ENCODE measurements at places on chromosomes 7 and 10. TPM values are rescaled to one million over a fixed set of nuclear protein-coding genes. Genes with fewer than 3 reads are reported as not detected.

PCLO gene
- 23.1 TPM for total RNA-seq

GRCh38 chr10:34420795-34421194 is 394.3 kb downstream of the PARD3 start:
- DNase-seq = no peak

CFAP58 gene
- 2.5 TPM for total RNA-seq

- peak; percentile 40 for DNase-seq
Measured at GRCh38 chr10:45557275-45557905, 115.2 kb downstream of the ZFAND4 start.

GRCh38 chr7:131517218-131517923 is 39.1 kb downstream of the PODXL start:
- no peak for DNase-seq

- DNase-seq = no peak
Measured at GRCh38 chr10:99531696-99532593, 797 bp upstream of the NKX2-3 start.

DNA sequence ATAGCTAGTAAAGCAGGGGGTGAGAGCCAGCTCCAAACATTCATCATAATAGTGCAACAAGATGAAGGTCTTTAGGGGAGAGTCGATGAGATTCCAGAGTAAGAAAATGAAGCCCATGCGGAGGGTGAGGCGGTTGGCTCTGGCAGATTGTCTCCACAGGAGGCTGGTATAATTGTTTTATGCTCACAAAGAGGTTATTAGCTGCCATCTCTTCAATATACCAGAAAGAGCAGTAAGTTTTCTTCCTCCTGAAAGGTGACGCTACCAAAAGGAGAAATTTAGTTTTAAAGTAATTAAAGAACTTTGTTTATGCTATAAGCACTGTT is 59.2 kb upstream of the KCNIP2 start:
- DNase-seq = no peak

DNA sequence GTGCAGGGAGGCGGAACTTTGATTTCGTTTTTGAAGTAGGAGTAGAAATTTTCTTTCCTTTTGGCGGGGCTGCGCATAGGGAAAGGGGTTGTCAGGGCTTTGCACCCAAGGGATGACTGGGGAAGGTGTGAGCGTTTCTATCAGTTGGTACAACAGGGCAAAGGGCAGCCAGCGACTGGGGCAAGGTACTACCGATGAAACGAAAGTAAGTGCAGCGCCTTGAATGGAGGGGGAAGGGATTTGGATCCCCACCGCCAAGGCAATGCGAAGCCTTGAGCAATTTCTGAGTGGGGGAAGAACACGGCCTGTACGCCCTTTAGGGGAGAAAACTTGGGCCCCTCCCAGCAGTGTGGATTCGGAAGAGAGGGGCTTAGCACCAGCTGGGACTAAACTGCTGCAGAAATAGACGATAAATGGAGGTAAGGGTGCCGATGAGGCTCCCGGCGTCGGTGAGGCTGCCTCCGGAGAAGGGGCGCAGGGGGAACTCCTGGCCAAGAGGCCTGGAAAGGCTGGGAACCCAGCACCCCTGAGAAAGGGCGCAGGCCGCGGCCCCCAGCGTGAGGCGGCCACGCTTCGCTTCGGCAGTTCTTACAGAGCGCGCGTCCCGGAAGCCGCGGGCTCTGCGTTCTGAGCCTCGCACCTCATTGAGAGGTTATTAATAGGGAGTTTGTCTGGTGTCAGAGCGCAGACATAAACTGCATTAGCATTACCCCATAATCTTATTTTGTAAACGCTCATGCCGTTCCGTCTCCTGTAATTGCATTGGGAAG is 10.0 kb upstream of the TLX1 start:
- peak; percentile 89 for DNase-seq

DNA sequence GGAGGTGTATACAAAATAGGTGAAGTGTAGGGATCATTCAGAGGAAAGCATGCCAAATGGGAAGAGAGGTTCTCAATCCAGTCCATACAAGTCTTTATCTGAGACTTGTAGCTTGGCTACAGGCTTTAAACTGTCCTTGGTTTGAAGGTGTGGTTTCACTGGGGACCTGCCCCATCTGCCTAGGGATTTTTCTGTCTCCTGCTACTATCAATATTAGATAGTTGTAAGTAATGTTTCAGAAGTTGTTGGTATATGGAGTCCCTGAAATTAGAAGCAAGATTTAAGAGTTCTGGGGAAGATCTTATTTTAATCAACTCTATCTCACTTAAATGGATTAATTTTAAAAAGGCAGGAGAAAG is 100.9 kb downstream of the ANKRD7 start:
- no peak for DNase-seq

DNA sequence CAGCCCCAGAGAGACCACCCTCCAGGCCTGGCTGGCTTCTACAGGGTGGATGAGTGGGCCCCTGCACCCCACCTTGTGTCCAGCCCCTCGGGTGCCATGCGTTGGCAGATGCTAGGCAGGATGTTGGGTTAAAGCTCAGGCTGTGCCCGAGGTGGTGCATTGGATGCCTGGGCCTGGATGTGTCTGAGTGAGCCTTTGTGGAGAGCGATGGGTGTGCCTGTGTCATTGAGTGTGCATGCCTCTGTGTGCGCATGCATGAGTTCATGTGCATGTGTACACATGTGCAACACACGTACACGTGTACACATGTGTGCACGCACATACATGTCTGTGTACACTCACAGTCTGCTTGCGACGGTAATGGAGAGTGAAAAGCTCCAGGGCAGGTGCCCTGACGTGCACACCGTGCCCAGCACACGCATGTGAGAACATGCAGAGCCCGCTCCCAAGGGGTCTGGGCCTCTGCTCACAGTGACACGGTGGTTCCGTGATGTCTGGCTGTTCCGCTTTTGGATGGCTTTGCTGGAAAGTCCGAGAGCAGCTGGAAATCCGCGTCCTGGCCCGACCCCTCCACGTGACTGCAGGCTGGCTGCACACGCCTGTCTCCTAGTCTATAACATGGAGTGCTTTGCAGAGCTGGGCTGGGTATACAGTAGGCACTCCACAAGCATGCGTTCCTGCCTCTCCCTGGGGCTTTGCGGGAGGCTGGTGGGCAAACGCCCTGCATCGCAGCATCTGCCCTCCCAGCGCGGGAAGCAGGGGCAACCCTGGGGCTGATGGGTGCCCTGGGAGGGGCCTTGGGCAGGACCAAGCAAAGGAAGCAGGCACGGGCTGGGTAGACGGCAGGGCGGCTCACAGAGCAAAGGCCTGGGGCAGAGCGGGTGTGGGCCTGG is 36.9 kb downstream of the ELFN1 start:
- no peak for DNase-seq

CDHR1 gene
- total RNA-seq = 51.2 TPM

DNA sequence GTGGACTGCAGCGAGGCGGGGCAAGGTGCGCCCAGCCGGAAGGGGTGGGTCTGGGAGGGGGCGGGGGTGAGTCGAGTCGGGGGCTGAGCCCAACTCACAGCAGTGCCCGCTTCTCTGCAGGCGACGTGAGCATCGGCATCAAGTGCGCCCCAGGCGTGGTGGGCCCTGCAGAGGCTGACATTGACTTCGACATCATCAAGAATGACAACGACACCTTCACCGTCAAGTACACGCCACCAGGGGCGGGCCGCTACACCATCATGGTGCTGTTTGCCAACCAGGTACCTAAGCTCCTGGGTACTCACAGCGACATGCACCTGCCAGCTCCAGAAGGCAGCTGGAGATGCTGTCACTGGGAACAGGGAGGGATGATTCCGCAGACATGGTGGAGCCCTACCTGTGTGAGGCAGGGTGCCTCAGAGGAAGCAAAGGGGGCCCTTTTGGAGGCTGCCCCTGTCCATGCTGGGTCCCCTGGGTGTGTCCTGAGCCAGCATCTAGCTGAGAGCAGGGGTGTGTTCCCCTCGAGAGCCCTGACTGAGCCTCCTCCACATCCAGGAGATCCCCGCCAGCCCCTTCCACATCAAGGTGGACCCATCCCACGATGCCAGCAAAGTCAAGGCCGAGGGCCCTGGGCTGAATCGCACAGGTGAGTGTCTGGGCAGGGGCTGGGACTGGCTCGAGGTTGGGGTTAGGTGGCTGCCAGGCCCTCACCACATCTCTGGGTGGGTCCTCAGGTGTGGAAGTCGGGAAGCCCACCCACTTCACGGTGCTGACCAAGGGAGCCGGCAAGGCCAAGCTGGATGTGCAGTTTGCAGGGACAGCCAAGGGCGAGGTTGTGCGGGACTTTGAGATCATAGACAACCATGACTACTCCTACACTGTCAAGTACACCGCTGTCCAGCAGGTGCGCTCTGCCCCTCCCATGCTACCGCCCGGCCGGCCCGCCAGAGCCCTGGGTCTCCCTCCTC is 12.8 kb downstream of the FLNC start:
- no peak for DNase-seq

DNA sequence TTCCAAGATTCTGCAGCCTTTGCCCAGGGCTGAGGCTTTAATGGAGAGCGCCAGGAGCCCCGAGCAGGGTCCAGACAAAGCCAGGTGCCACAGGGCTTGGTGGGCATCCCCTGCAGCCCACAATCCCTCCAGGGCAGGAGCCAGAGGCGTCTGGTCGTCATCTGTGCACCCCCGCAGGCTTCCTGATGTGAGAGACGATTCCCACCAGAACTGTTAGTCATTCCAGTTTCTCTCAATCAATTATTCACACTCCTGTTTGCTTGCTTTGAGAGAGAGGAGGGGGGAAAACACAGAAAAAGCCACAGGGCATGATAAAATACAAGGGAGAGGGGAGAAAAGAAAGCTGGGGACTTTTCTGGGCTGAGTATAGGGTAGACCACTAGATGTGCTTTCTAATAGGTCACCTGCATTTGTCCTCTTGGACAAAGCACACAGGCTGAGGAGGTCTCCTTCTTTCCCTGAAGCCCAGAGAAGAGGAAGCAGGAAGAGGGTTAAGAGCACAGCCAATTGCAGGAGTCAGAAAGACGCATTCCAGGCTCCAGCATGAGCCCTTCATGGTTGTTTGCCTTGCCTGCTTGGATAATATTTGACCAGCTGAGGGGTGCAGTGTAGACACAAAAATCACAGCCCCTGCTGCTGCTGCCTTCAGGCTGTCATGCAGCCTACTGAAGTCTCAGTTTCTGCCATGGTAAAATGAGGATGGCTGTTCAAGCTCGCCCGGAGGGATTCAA is 194.4 kb downstream of the PLXNA4 start:
- no peak for DNase-seq

DNA sequence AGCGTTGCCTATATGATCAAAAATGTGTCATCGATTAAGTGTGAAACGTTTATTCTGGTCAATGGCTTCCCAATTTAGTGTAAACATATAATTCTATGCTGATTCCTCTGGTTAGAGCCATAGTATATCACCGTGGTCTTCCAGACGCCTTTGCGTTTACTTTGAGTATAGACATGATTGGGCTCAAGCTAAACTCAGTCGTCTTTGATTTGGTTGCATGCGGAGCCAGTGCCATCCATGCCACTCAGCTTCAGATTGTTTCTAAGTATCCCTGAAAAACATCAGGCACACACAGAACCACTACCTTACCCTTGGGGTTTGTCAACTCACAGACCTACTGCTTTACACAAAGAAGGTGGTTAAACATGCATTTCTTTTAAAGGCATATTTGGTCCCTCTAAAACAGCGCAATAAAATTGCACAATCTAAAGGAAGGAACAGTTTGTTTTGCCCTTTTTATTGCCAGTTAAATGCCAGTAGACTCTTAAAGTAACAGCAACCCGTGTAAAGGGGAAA is 273.6 kb upstream of the KLF6 start:
- DNase-seq = no peak

DNA sequence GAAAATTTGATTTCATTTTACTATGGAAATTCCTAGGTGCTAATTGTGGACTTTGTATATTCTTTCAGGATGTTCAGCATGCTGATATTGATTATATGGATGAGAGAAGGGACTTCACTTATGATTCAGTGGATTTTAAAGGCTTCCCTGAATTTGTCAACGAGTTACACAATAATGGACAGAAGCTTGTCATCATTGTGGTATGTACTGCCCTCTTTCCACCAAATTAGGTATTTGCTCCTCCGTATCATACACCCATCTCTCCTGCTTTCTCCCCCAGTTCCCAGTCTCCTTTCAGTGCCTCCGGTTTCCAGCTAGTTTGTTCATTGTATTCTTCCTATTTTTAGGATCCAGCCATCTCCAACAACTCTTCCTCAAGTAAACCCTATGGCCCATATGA is 34.6 kb downstream of the MGAM start:
- no peak for DNase-seq

GRCh38 chr10:7419998-7420397 is 9.2 kb upstream of the SFMBT2 start:
- DNase-seq = no peak

- no peak for DNase-seq
Measured at GRCh38 chr10:73974309-73974946, 23.5 kb upstream of the VCL start.

GRCh38 chr10:116608686-116609594 is 11.8 kb upstream of the PNLIPRP2 start:
- DNase-seq = peak; percentile 62

C7orf33 gene
- not detected for total RNA-seq

STEAP1 gene
- total RNA-seq = 4.9 TPM

AS3MT gene
- total RNA-seq = 5.8 TPM

GRCh38 chr7:64087501-64087900 is 42.3 kb downstream of the ZNF727 start:
- DNase-seq = no peak

- DNase-seq = no peak
Measured at GRCh38 chr10:104824380-104825006, 183.4 kb downstream of the SORCS3 start.

TMEM225B gene
- not detected for total RNA-seq

DNA sequence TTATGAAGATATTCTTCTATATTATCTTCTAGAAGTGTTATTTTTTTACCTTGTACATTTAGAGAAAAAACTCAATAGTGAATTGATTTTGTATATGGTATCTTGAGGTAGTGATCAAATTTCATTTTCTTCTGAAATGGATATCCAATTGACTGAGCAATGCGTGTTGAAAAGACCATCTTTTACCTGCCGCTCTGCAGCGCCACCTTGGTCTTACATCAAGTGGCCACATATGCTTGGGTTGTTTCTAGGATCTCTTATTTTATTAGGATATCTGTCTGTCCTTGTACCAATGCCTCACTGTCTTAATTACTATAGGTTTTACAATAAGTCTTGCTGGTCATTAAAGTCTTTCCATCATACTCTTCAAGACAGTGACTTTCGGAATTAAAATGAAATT is 53.0 kb downstream of the CUL2 start:
- DNase-seq = no peak

- DNase-seq = no peak
Measured at GRCh38 chr10:45625879-45626278, 46.7 kb downstream of the ZFAND4 start.

DNA sequence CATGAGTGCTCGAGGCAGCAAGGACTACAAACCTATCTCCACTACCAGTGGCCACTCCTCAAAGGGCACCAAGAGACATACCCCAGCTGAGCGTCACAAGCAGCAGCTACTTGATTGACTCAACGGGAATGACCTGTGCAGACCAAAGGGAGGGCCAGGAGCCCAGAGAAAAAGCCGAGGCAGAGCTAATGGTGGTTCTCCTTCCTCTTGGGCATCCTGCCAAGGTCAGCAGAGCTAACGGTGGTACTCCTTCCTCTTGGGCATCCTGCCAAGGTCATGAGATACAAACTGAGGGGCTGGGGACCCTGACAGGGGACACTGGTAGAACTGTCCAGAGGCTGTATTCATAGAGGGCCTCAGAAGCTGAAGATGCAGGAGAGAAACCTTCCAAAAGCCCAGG is 60.4 kb downstream of the FAM53B start:
- no peak for DNase-seq

SPAG6 gene
- total RNA-seq = not detected

All from Peyer's patch (tissue), 4 donors.